Osteocyte (in vitro differentiated cells): ENCODE measurements at places on chromosomes 2 and 18. TPM values are rescaled to one million over a fixed set of nuclear protein-coding genes. Genes with fewer than 3 reads are reported as not detected.

TM4SF20 gene
- not detected in 2 replicates for total RNA-seq

GRP gene
- not detected in 2 replicates for total RNA-seq

GNAL gene
- 1.2 and 1.3 TPM in 2 replicates for total RNA-seq

RAB6C gene
- not detected in 2 replicates for total RNA-seq

CYS1 gene
- total RNA-seq = 5.1 and 5.5 TPM in 2 replicates

PFN4 gene
- 1.4 and 1.9 TPM in 2 replicates for total RNA-seq

IL36G gene
- not detected in 2 replicates for total RNA-seq

RNF125 gene
- total RNA-seq = 0.13 and 0.29 TPM in 2 replicates
